ENCODE measurements at places on chromosomes 3 and 15. TPM values are rescaled to one million over a fixed set of nuclear protein-coding genes. Genes with fewer than 3 reads are reported as not detected.
A peak's percentile ranks its signal among the peaks of the same experiment; 100 is the strongest.

GRCh38 chr3:61381745-61382392, 130.6 kb upstream of the FHIT start:
- H3K4me1 ChIP-seq, result no peaks in the 10 kb centered on the region
- H3K27ac ChIP-seq, result no peak overlapping the region
- DNase-seq, result no peak
- H3K4me3 ChIP-seq, result no peak overlapping the region
- H3K36me3 ChIP-seq, result no peaks in the 10 kb centered on the region

DNA sequence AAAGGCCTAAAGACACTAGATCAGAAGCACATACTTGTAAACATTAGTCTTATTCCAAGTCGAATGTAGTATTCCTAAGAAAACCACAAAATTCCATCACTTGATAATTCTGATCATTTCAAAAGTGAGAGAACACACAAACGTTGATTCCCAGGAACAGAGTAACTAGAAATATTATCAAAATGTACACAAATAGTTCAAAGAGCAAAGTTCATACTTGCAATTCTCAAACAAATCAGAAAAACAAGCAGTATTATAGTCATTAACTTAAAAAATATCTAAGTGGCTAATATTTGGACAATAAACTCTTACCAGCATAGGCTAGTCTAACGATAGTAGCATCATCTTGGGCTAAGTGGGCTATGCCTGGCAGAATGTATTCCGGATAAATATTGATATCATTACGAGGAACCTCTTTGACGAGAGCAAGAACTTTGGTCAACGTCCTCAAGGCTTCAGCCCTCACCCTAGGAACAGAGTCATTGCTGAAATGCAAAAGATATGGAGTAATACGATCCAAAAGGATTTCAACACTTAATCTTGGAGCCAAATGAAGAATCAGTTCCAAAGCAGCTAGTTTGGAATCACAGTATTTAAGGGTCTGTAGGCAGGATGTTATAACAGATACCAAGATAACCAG, 13.3 kb downstream of the PIK3R4 start:
- no peak for DNase-seq
- no peaks in the 10 kb centered on the region for H3K27me3 ChIP-seq
- peaks cover 71% of the 10 kb centered on the region for H3K36me3 ChIP-seq
- no peak overlapping the region for H3K4me3 ChIP-seq
- peaks cover 4% of the 10 kb centered on the region for H3K4me1 ChIP-seq

The PRSS50 gene
- not detected for total RNA-seq

DNA sequence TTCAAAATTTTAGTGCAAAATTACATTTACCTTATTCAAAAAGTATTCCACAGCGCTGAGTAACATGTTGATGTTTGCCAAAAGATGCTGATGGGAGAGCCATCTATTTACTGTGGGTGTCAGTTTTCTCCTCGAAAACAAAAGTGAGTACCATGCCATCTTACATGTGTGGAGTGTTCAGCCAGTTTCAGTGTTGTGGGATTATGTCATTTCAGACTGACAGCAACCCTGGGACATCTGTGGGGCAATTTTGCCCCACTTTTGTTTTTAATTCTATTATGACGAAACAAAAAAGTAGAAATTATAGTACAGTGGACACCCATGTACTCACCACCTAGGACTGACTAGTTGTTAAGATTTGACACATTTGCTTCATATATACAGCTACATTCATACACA, 19.6 kb downstream of the SLCO3A1 start:
- H3K4me1 ChIP-seq, result no peaks in the 10 kb centered on the region
- H3K36me3 ChIP-seq, result no peaks in the 10 kb centered on the region
- no peak for DNase-seq
- no peak overlapping the region for H3K4me3 ChIP-seq
- no peak overlapping the region for H3K27ac ChIP-seq

The ERC2 gene
- total RNA-seq, result not detected

The PYGO1 gene
- total RNA-seq, result 0.02 TPM

- H3K27ac ChIP-seq, result no peak overlapping the region
- DNase-seq, result no peak
- no peaks in the 10 kb centered on the region for H3K27me3 ChIP-seq
- H3K4me3 ChIP-seq, result no peak overlapping the region
- H3K36me3 ChIP-seq, result no peaks in the 10 kb centered on the region
Measured at GRCh38 chr3:61594144-61594963, 33.0 kb downstream of the PTPRG start.

- DNase-seq, result no peak
- no peak overlapping the region for H3K27ac ChIP-seq
- peaks cover 9% of the 10 kb centered on the region for H3K4me1 ChIP-seq
- H3K36me3 ChIP-seq, result no peaks in the 10 kb centered on the region
- peaks cover 1% of the 10 kb centered on the region for H3K27me3 ChIP-seq
Measured at GRCh38 chr15:66994927-66995656, 70.3 kb upstream of the SMAD3 start.

The CFAP100 gene
- total RNA-seq, result not detected

- H3K27me3 ChIP-seq, result no peaks in the 10 kb centered on the region
- H3K4me3 ChIP-seq, result no peak overlapping the region
- peaks cover 4% of the 10 kb centered on the region for H3K4me1 ChIP-seq
Measured at GRCh38 chr3:115363071-115363470, 216.0 kb upstream of the ZBTB20 start.

The CSPG4 gene
- not detected for total RNA-seq

DNA sequence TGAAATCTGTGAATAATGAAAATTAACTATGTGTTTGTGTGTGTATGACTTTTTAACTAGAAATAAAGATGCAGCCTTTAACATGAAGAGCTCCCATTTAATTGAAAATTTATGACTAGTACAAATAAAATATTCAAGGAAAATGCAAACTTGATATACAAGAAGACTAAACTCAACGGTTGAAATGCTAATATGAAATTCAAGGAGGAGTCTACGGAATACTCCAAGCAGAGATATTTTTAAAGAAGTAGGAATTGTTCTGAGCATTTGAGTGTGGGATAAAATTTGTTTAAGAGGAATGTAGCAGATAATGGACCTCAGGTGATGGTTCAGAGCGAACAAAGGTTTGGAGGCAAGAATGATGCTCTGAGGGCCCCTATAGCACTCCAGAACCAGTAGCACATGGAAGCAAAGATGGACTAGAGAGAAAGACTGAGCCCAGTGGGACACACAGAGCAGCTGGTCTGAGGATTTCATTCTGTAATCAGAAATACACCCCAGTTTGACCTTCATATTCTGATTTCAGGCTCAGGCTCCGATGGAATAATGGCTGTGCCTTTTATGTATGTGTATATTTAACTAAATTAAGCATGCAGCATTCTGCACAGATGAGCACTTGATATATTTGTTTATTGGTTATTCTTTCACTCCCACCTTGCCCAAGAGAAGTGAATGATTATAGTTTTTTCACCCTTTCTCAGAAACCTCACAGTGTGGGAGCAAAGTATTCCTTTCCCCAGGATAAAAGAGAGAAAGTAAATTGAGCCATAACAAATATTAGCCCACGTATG, 227.1 kb downstream of the ZPLD1 start:
- H3K36me3 ChIP-seq, result no peaks in the 10 kb centered on the region
- H3K4me3 ChIP-seq, result no peak overlapping the region
- no peak overlapping the region for H3K27ac ChIP-seq
- no peak for DNase-seq
- H3K4me1 ChIP-seq, result no peaks in the 10 kb centered on the region

GRCh38 chr3:29827756-29828155, 546.9 kb downstream of the RBMS3 start:
- no peaks in the 10 kb centered on the region for H3K36me3 ChIP-seq
- H3K4me3 ChIP-seq, result no peak overlapping the region
- no peak for DNase-seq
- no peaks in the 10 kb centered on the region for H3K4me1 ChIP-seq
- no peak overlapping the region for H3K27ac ChIP-seq

GRCh38 chr3:134437211-134437752, 48.5 kb downstream of the ANAPC13 start:
- H3K4me1 ChIP-seq, result no peaks in the 10 kb centered on the region
- H3K4me3 ChIP-seq, result no peak overlapping the region
- no peaks in the 10 kb centered on the region for H3K36me3 ChIP-seq
- peaks cover 15% of the 10 kb centered on the region for H3K27me3 ChIP-seq

The OCA2 gene
- not detected for total RNA-seq

The CEP70 gene
- 5.9 TPM for total RNA-seq

The NR1I2 gene
- 1.1 TPM for total RNA-seq

The TMEM108 gene
- not detected for total RNA-seq

DNA sequence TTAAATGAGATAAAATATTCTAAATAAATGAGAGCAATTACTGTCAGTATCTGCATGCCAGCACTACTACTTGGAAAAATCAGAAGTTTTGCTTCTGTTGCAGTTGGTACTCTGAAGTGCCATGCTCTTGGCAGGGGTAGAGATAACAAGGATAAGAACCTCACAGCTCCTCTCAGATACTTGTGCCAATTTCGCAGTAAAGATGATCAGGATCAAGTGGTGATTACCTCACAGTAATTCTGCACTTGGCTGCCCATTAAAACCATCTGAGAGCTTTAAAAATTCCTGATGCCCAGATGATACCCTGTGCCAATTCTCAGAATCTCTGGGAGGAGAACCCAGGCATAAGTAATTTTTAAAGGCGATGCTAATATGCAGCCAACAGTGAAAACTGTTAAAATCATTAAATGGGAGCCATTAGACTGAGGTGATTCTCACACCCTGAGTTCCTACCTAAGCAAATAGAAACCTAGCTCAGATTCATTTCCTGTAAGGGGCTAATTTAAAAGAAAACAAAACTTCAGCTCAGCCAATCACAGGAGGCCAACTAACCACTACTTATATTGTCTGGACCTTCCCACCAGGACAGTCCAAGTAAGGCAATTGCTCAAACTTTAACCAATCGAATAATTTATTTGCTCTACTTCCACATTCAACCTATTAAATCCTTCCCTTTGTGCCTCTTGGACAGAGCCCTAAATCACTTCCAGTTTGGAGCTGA, 171.2 kb downstream of the KCNMB2 start:
- no peak for DNase-seq
- no peaks in the 10 kb centered on the region for H3K27me3 ChIP-seq
- H3K27ac ChIP-seq, result no peak overlapping the region
- H3K4me3 ChIP-seq, result no peak overlapping the region
- no peaks in the 10 kb centered on the region for H3K4me1 ChIP-seq
- H3K36me3 ChIP-seq, result no peaks in the 10 kb centered on the region

DNA sequence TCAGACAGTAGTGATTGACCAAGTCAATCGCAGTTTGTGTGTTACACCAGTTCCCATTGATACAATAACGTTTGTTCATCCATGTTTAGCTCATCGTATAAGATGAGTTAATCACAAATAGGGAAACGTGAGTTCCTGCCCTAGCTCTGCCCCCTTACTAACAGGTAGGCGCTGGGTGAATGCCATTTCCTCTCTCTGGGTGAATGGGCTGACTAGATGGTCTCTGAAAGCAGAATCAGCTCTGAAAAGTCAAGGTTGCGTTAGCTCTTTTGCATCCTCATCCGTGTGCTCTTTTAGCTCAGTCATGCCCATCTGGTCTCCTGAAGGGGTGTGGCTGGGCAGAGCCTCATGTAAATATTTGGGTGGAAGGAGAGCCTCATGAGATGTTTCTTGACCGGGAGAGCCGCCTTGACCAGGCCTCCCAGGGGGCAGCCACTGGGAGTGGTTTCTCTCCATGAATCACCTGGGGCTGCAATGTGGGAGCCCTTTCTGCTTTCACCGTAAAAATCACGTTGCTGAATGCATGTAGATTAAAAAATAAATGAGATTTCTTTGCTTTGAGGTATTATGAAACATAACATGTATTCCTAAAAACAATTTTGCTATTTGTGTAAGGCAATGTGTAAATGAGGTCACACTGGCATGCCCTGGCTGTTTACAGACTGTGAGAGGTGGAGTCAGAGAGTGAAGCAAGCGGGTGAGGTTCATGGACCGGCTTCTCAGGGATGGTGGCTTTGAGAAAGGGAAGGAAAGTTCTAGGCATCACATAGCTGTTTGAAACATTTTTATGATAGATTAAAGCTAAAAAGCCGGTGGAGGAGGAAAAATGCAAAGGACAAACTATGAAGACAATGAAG, 108.4 kb upstream of the RASGRP1 start:
- H3K36me3 ChIP-seq, result no peaks in the 10 kb centered on the region
- peak overlapping the region; percentile 64 for H3K4me3 ChIP-seq
- peaks cover 69% of the 10 kb centered on the region for H3K4me1 ChIP-seq
- no peaks in the 10 kb centered on the region for H3K27me3 ChIP-seq
- peak overlapping the region; percentile 94 for H3K27ac ChIP-seq
- peak; percentile 33 for DNase-seq

GRCh38 chr3:185114756-185115155, 38.1 kb downstream of the C3orf70 start:
- DNase-seq, result no peak
- H3K4me3 ChIP-seq, result no peak overlapping the region
- peaks cover 15% of the 10 kb centered on the region for H3K27me3 ChIP-seq
- no peak overlapping the region for H3K27ac ChIP-seq

DNA sequence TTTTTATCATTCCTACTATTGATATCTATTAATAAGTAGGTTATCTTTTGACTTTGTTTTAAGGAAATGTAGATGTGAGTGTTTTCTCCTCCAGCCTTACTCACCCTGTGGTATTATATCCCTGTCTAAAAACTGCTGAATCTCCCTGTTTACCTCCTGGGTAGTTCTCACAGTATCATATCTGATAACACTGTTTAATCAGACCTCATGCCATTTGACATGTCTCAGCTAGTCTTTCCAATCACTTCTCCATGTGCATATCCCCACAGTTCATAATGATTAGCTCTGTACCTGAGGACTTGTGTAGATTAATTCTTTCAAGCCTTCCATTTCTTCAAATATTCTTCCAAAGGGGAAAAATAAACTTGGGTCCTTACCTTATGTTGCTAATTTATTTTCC, 30.7 kb downstream of the DUOX2 start:
- H3K4me3 ChIP-seq, result no peak overlapping the region
- no peaks in the 10 kb centered on the region for H3K4me1 ChIP-seq
- H3K27me3 ChIP-seq, result peaks cover 22% of the 10 kb centered on the region
- H3K36me3 ChIP-seq, result no peaks in the 10 kb centered on the region
- DNase-seq, result no peak
- no peak overlapping the region for H3K27ac ChIP-seq
